ENCODE measurements at places on chromosomes 7 and 10. TPM values are rescaled to one million over a fixed set of nuclear protein-coding genes. Genes with fewer than 3 reads are reported as not detected.

GRCh38 chr10:1557081-1557480, 180.2 kb downstream of the ADARB2 start:
- no peak overlapping the region for H3K4me3 ChIP-seq
- no peak for DNase-seq
- no peaks in the 10 kb centered on the region for H3K36me3 ChIP-seq
- no peak overlapping the region for H3K27ac ChIP-seq
- H3K27me3 ChIP-seq = peaks cover 3% of the 10 kb centered on the region

DNA sequence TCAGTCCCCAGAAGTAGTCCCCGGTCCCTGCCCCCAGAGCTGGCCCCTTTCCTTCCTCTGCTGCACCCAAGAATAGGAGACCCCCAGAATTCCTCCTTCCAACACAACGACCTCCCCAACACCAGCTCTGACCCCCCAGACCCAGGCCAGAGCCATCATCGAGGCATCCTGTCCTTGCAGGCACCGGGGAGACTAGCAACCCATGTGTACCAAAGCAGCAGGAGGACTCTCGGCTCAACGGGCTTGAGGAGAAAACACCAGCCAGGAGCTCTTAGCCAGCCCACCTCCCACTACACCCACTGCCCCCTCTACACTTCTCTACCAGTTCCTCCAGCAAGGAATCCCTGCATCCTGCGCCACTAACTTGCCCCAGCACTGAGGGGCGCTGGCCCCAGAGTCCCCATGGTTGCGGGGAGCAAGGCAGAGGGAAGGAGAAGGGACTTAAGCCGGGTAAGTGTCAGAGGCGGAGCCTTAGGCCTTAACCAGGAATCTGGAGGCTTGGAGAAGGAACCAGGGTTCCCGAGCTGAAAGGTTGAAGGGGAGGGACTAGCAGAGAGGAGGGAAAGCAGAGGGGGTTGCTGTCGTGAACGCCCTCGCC, 3.9 kb downstream of the GRID1 start:
- H3K27me3 ChIP-seq = no peaks in the 10 kb centered on the region
- peak; percentile 28 for DNase-seq
- H3K4me3 ChIP-seq = peak overlapping the region; percentile 43
- no peak overlapping the region for H3K27ac ChIP-seq
- H3K36me3 ChIP-seq = no peaks in the 10 kb centered on the region
- H3K4me1 ChIP-seq = peaks cover 16% of the 10 kb centered on the region

DNA sequence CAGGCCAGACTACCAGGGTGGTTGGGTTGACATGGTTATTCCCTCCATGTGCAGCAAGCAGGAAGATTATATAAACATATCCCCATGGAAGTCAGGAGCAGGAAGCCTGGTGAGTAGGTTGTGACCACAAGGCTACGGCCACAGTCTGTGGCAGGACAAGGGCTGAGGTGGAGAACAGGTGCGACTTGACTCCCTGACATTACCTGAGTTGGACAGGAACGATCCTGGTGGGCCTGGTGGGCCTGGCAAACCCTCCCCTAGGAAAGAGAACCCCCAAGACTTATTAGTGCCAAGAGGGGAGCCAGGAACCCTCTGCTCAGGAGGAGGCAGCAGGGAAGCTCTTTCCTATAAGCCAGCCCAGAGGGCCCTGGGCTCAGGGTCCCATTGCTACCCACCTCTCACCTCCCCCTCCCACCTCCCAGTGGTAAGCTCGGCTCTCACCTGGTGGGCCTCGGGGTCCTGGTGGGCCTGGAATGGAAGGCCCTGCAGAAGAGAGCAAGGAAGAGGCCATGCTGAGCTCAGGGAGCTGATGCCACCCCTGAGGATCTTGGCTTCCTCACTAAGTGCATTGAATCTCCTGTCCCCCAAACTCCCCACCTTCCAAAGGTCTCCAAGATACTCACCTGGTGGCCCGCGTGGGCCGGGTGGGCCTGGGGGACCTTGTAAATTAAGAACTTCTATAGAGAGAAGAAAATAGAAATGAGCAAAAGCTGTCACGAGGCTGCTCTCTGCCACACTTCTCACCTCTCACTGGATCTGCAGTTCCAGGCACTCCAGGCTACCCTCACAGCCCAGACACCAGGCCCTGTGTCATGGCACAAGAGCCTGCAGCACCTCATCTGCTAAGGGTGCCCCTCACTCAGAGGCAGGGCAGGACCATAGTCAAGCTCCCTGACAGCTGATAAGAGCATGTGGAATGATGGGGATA, 44.6 kb downstream of the COL17A1 start:
- peaks cover 2% of the 10 kb centered on the region for H3K27me3 ChIP-seq
- no peak overlapping the region for H3K27ac ChIP-seq
- no peak overlapping the region for H3K4me3 ChIP-seq
- DNase-seq = no peak
- no peaks in the 10 kb centered on the region for H3K4me1 ChIP-seq

GRCh38 chr10:33223326-33224000, 111.0 kb downstream of the NRP1 start:
- H3K4me1 ChIP-seq = peaks cover 4% of the 10 kb centered on the region
- H3K36me3 ChIP-seq = peaks cover 93% of the 10 kb centered on the region
- no peaks in the 10 kb centered on the region for H3K27me3 ChIP-seq

DNA sequence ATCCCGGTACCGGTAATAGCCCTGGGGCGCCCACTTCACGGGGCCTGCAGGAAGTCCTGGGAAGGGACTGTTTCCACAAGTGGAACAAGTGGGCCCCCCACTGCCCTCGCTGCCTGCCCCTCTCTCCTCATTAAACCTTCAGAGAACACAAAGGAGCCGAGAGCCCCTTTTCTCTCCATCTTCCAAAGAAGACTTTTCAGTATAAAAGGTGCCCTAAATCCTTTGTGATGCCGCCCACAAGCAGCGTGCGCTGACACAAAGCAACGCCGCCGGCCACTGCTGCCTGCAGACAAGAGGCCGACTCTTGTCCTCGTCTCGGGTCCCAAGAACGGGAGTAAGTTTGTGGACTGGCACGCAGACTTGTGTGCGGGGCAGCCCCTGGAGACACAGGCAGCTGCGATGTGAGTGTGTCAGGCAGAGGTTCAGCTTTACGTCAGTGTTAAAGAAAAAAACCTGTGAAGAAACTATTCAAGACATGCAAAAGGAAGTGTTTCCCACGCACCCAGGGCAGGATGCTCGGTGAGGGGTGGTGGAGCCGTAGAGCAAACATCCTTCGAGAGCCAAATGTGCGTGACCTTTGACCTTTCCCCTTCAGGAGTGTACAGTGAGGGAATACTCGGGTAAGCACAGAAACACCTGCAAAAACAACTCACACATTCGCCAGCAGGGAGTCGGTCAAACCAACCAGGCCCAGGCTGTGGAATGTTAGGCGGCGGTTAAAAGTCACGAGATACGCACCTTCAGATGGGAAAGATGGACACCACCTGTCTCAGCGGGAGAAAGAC, 118.2 kb downstream of the VIPR2 start:
- DNase-seq = no peak
- no peaks in the 10 kb centered on the region for H3K36me3 ChIP-seq
- no peak overlapping the region for H3K4me3 ChIP-seq
- no peaks in the 10 kb centered on the region for H3K4me1 ChIP-seq

DNA sequence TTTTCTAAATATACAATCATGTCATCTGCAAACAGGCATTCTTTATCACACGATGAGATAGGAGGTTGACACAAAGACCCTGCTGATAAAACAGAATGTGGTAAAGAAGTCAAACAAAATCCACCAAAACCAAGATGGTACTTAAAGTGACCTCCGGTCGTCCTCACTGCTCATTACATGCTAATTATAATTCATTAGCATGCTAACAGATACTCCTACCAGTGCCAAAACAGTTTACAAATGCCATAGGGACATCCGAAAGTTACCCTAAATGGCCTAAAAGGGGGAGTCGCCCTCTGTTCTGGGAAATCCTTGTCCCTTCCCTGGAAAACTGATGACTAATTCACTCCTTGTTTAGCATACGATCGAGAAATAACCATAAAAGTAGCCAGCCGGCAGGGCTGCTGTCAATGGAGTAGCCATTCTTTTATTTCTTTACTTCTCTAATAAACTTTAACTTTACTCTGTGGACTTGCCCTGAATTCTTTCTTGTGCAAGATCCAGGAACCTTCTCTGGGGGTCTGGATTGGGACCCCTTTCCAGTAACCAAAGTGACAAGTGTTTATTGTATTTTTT, 126.6 kb downstream of the CCDC71L start:
- H3K36me3 ChIP-seq = no peaks in the 10 kb centered on the region
- H3K4me3 ChIP-seq = no peak overlapping the region
- no peak overlapping the region for H3K27ac ChIP-seq
- DNase-seq = no peak
- no peaks in the 10 kb centered on the region for H3K27me3 ChIP-seq

DNA sequence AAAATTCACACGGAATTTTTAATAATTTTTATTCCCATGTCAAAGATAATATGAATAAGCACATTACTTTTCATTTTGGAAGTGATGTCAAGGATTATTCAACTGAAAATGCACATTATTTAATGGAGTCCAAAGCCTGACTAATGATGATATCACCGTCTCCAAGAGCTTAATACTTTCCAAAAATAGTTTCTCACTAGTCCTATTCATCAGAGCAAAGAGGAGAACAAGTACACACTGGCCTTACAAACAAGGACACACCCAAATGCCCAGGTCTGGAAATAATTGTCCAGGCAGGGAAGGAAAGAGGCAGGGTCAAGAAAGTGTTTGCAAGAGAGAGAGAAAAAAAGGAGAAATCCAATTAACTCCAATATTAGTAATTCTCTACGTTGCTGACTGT, 216.8 kb upstream of the CCDC6 start:
- no peak for DNase-seq
- no peak overlapping the region for H3K4me3 ChIP-seq
- peaks cover 35% of the 10 kb centered on the region for H3K4me1 ChIP-seq
- H3K36me3 ChIP-seq = no peaks in the 10 kb centered on the region
- H3K27me3 ChIP-seq = no peaks in the 10 kb centered on the region
- H3K27ac ChIP-seq = peak overlapping the region; percentile 70

CABCOCO1 gene
- not detected for total RNA-seq

DNA sequence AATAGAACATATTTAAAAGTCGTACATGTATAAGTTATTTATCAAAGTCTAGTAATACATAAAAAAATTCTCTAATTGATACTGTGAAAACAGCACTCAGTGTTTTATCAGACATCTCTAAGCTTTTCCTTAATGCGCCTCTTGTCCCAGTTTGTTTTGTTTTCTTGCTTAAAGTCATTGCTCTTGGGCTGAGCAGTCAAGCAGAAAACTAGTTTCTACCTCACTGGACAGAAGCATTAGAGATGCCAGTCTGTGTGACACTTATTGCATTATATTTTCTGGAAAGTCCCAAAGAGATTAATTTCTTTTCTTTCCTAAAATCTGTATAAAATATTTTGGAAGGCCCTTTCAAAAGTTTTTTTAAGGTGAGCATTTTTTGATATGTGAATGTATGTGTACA, 236.2 kb downstream of the PCLO start:
- no peaks in the 10 kb centered on the region for H3K4me1 ChIP-seq
- DNase-seq = no peak
- no peaks in the 10 kb centered on the region for H3K27me3 ChIP-seq
- H3K4me3 ChIP-seq = no peak overlapping the region
- H3K36me3 ChIP-seq = no peaks in the 10 kb centered on the region
- H3K27ac ChIP-seq = no peak overlapping the region

ECHDC3 gene
- 146 TPM for total RNA-seq

DNA sequence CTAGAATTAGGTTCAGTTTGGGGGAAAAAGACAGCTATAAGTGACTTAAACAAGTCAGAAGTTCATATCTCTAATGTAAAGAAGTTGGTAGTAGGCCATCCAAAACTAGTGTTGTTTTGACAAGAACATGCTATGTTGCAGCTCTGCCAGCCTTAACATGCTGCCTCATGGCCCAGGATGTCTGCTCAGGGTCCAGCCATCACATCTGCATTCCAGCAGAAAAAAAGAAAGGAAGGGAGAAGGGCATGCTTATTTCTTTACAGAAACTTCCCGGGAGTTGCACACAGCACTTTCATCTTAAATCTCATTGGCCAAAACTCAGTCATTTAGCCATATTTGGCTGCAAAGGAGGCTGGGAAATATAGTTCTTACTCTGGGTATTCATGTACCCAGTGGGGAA, 400.4 kb upstream of the PODXL start:
- H3K4me3 ChIP-seq = no peak overlapping the region
- no peak for DNase-seq
- no peak overlapping the region for H3K27ac ChIP-seq
- H3K27me3 ChIP-seq = no peaks in the 10 kb centered on the region

MOSPD3 gene
- total RNA-seq = 7.0 TPM
